ENCODE measurements at places on chromosomes 2 and 18.

- DNase-seq: no peak
These were observed 63.2 kb downstream of the ADCY3 start for GRCh38 chr2:24856791-24857211.

GRCh38 chr18:3655254-3656050 is 205.5 kb downstream of the TGIF1 start:
- no peak for DNase-seq

- no peak for DNase-seq
These were observed 111.1 kb downstream of the AP1S3 start for GRCh38 chr2:223725986-223726970.

DNA sequence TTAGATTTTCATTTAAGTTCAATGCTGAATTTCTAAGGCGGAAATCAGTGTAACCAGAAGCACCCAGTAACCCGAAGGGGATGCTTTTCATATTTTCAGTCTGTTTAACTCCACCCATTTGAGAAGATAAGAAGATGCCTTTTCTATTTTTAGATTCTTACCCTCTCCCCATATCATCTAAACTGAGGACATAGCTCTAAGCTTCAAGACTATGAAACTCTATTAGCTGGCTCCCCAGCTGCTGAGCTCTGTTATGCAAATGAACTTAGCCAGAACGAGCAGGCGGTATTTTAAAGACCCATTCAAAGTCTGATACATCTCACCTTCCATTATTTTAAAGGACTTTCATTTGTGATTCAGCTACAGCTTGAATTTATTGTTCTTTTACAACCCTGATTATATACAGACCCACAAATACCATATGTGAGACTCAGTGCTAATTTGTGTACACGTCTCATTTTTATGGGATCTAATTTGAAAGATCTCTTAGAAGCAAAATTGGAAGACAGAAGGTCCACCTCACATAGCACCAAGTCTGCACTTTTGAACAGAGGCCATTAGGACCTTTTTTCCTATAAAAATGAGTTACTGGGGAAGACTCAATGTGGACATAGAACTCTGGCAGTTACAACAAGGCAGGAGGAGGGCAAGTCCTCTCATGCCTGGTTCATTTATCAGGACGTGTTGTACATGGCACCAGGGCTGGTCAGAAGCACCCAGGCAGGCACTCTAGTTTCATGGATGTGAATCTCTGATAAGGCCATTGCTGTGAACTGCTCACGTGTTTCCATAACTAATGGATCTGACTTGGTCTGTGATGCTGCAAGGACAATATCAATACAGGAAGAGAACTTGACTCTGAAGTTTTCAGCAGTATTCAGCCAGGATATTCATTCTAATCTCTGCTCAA is 16.3 kb downstream of the CDC42EP3 start:
- no peak for DNase-seq

DNA sequence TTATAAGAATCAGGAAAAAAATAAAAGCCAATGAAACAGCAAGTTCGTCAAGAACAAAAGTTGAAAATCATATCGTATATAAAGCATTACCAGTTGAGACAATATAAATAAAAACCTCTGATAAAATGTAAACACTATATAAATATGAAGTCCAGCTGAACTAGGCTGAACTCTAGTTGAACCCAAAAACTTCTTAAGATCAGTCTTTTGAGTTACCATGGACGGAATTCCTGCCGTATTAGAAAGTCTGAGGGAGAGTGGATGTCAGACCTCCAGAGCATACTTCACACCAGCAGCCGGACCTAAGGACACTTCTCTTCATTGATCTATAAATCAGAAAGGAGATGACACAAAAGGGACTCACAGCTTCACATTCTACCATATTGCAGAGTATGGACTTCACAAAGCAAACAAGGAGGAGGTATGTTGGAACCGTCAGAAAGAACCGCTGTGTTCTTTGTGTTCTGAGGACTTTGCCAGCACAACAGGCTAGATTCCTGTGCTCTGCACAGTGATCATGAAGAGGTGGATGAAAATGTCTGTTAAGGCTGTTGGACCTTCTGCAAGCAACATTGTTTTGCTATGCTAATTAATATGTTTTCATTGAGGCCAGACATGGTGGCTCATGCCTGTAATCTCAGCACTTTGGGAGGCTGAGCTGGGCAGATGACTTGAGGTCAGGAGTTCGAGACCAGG is 67.2 kb upstream of the SP5 start:
- no peak for DNase-seq

DNA sequence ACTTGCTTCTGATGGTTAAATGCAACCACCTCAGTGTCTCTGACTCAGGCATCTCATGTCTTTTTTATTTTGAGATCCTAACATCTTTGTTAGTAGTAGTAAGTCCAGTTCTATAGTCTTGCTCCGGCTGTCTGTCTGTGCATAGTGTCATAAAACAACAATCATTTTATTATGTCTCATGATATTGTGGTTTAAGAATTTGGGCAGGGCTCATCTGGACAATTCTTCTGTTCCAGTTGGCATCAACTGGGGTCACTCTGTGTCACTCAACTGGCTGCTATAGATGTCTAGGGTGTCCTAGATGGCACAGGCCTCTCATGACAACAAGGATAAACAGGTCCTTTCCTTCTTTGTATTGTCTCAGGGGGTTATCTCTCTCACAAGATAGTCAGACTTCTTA is 299.6 kb upstream of the ZNF521 start:
- DNase-seq: no peak

- DNase-seq: no peak
These were observed 43.5 kb downstream of the CRIM1 start for GRCh38 chr2:36399050-36399449.

DNA sequence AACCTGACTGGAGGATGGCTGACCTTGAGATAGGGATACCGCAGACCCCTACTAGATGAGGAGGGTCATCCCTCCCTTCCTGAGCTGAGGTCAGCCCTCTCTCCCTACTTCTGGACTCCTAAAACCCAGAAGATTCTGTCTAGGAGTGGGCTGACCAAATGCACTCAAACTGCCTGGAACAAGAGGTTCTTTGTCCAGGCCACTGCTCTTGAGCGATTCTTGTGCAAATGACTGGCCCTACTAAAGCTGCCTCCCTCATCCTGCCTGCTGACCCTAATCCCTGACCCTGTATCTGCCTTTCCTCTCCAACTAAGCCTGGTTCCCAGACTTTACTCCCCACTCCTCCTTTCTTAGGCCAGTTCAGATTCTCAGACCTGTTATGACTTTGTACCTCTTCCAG is 56.2 kb downstream of the EFR3B start:
- DNase-seq: no peak

GRCh38 chr2:217370391-217370790 is 510.5 kb upstream of the TNP1 start:
- no peak for DNase-seq

- DNase-seq: no peak
These were observed 387.9 kb upstream of the MYT1L start for GRCh38 chr2:2719015-2719414.

GRCh38 chr2:47039913-47040562 is 115.1 kb downstream of the STPG4 start:
- no peak for DNase-seq

DNA sequence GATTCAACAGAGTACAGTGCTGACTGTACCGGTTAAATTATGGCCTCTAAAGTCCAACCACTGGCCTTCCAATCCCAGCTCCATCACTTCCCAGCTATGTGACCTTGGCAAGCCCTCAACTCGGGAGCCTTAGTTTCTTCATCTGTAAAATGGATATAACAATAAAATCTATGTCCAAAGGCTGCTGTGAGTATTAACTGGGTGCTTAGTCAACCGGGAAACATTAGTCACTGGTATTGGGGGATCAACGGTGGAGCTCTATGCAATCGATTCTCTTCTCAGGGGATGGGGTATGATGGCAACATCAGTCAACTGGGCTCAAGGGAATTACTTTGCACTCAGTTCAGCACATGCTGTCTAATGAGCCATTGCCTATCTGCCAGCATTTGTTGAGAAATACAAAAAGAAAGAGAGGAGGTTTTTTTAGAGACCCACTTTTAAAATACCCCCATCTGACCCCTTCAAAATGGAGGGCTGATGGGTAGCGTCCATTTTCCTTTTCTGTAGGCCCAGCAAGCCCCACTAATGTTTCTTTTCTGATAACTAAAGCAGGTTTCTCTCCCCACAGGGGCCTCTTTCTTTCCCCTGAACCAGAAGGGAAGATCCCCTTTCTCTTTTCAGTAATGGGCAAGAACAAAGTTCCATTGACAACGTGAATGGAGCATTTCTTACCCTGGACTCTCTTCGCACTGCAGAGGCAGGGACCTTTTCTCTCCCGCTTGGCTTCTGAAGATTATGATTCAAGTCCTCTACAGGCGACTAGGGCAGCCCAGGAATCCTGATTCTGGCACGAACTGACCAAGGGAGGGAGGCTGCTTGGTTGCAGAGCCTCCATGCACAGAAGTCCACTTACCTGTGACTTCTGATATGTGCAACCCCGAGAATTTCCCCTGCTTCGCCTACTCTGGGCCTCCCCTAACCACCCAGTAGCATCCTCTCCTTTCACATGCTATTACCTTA is 8.7 kb upstream of the AGFG1 start:
- no peak for DNase-seq

DNA sequence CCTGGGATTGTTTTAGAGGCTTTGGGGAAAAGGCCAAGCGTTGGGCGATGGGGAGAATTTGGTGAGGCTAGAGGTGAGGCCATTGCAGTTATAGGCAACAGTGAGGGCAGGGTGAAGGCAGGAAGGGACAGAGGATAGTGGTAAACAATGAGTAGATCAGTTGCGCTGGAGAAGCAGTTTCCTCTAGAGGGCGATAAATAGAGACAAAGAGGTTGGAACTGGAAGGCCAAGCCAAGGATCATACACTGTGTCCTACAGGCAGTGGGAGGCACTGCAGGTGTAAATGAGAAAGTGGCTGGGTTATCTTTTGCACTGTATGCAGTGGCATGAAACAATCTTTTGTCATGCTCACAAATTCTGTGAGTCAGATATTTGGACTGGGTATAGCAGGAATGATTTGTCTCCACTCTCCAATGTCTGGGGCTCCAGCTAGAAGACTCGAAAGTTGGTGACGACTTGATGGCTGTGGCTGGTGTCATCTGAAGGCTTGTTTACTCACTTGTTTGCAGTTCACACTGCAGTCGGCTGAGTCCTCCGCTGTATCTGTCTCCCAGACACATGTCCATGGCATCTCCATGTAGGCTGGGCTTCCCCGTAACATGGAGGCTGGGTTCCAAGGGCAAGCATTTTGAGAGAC is 82.1 kb downstream of the TNP1 start:
- DNase-seq: no peak

DNA sequence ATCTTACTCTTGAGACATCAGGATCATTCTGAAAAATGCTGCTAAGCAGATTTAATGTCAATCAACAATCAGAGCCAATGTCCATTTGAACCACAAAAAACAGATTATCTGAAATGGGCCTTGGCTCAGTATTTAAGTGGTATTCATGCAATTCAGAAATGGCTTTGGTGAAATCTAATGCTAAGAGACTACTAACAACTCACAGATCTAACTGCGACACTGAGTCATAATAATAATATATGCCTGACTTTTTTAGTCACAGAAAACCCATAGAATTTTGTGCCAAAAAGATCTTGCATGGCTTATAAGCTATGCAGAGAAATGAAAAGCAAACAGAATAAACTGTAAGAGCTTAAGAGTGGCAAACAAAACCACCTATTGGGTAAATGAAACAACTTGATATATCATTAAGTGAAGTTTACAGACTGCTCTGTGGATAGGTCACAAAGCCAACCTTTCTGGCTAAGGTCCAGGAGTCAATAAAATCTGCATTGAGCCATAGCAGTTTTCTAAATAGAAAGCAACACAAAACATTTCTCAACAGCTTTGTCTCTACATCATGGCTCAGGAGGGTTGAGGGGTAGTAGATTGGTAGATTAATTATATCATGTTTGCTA is 234.3 kb downstream of the LRATD1 start:
- DNase-seq: no peak

DNA sequence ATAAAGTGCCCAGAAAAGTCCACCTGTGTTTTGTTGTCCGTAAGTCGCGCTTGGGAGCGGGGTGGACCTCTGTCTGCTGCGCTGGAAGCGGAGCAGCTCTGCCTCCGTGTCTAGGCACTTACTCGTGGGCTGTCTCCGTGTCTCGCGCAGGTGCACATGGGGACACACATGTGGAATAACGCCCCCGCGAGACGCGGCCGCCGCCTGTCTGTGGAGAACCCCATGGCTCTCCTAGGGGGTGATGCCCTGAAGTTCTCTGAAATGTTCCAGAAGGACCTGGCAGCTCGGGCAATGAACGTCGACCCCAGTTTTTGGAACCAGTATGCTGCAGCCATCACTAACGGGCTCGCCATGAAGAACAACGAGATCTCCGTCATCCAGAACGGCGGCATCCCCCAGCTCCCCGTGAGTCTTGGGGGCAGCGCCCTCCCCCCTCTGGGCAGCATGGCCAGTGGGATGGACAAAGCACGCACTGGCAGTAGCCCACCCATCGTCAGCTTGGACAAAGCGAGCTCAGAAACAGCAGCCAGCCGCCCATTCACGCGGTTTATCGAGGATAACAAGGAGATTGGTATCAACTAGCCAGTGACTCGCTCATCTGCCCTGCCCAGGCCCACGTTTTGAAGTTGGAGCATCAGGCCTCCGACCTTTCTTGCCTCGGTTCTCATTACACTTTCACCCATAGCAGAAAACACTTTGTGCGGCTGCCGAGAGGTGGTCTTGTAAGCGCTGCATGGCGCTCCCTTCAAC is 17.3 kb downstream of the SALL3 start:
- no peak for DNase-seq

DNA sequence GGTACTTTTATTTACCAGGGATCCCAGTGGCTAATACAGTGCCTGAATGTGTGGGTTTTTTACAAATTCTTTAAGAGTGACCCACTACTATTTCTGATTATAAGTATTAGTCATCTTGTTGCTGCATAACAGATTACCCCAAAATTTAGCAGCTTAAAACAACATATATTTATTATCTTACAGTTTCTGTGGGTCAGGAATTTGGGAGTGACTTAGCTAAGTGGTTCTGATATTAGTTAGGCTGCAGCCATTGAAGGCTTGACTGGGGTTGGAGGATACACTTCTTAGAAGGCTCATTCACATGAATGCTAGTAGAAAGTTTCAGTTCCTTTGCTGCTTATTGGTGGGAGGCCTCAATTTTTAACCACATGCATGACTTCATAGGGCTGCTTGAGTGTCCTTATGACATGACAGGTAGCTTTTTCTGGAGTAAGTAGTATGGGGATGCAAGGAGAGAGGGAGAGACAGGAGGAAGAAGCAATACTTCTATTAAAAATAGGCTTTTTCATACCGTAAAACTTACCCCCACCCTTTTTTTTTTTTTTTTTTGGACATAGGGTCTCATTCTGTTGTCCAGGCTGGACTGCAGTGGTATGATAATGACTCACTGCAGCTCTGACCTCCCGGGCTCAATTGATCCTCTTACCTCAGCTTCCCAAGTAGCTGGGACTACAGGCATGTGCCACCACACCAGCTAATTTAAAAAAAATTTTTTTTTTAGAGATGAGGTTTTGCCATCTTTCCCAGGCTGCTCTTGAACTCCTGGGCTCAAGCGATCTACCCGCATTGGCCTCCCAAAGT is 13.3 kb upstream of the POLE4 start:
- no peak for DNase-seq

GRCh38 chr2:235345745-235346144 is 148.1 kb upstream of the AGAP1 start:
- no peak for DNase-seq

GRCh38 chr18:37565101-37565976 is at the start of gene CELF4:
CELF4 (minus strand) TSS chr18:37565798.
- no peak for DNase-seq

Measured in activated CD8-positive, alpha-beta memory T cell treated with anti-CD3 and anti-CD28 coated beads for 24 hours (primary cell).